Amniotic stem cell (primary cell): ENCODE measurements at places on chromosomes 6 and 20.

DNA sequence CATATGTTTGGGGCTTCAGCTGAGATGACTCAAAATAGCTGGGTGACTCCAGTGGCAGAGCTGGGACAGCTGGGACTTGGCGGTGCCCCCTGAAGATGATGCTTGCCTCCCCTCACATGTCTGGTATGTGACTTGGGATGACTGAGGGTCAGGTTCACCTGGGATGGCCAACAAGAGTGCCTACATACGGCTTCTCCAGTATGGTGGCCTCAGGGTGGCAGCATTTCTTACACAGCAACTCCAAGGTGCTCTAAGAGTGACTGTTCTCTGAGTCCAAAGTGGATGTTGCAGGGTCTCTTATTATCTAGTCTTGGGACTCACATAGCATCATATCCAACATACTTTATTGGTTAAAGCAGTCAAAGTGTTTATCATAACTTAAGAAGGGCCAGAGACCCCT, 87.8 kb upstream of the CENPW start:
- no peak for DNase-seq

GRCh38 chr6:3228771-3229565, 1.5 kb upstream of the TUBB2B start:
- no peak for DNase-seq

DNA sequence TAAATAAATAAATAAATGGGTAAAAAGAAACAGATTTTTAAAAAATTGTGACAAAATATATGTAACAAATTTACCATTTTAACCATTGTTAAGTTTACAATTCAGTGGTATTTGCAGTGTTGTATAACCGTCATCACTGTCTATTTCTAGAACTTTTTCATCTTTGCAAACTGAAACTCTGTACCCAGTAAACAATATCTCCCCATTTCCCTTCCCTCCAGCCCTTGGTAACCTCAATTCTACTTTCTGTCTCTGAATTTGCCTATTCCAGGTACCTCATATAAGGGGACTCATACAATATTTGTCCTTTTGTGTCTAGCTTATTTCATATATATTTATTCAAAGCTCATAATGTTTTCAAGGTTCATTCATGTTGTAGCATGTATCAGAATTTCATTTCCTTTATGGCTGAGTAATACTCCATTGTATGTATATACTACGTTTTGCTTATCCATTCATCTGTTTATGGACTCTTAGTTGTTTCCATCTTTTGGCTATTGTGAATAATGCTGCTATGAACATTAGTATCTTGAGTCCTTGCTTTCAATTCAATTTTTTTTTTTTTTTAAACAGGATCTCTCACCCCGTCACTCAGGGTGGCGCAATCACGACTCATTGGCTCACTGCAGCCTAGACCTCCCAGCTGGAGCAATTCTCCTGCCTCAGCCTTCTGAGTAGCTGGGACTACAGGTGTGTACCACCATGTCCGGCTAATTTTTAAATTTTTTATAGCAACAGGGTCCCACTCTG, 8.9 kb downstream of the MANBAL start:
- DNase-seq: no peak

- DNase-seq: no peak
Observed at GRCh38 chr6:25481267-25481666, 170.7 kb upstream of the SCGN start.

- no peak for DNase-seq
Observed at GRCh38 chr20:39049148-39049547, 87.0 kb downstream of the DHX35 start.

- DNase-seq: no peak
Observed at GRCh38 chr6:12528581-12529363, 187.8 kb upstream of the PHACTR1 start.

DNA sequence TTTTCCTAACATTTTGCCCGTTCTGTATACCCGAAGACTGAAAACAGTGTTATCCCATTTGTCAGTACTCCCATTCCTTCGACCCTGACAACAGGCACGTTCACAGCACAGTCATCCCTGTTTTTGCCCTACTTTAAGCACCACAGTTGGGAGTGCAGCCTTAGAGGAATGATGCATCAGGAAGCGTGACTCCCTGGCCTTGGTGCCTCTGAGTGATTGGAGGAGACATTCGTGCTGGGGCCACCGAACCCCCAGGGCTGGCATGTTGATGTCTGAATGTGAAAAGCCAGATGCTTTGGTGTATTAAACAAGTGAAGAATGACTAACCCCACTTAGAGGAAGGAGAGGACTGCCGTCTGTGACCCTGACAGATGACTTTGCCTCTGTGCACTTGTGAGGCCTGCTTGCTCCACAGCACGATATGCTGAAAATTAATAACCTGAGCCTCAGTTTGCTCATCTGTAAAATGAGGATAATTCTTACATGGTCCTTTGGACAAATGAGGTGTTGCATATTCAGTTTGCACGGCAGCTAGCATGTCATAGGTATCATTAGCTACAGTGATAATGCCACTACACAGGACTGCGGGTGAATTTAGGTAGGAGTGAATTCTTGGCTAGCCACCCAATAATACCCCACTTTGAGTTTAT, 36.0 kb downstream of the STK35 start:
- DNase-seq: peak; percentile 46

- no peak for DNase-seq
Observed at GRCh38 chr6:134340179-134340975, 22.5 kb upstream of the SGK1 start.

DNA sequence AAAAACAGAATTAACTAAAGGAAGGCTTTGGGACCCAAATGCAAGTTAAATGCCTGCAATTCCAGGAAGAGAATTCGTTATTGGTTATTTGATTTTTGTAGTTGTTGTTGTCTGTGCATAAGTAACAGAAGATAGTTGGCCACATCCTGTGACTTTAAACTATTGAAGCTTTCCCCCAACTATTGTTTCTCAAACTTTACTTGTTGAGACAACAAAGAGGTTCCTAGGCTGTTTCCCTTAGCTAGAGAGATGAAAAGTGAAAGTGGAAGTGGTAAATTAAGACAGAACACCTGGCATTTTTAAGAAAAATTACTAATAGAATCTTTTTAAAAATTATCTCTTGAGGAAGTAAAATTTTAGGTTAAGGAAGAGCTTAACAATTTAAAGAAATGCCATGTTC, 525.2 kb downstream of the PKHD1 start:
- no peak for DNase-seq

GRCh38 chr6:144330017-144330987, 45.2 kb downstream of the UTRN start:
- DNase-seq: no peak

DNA sequence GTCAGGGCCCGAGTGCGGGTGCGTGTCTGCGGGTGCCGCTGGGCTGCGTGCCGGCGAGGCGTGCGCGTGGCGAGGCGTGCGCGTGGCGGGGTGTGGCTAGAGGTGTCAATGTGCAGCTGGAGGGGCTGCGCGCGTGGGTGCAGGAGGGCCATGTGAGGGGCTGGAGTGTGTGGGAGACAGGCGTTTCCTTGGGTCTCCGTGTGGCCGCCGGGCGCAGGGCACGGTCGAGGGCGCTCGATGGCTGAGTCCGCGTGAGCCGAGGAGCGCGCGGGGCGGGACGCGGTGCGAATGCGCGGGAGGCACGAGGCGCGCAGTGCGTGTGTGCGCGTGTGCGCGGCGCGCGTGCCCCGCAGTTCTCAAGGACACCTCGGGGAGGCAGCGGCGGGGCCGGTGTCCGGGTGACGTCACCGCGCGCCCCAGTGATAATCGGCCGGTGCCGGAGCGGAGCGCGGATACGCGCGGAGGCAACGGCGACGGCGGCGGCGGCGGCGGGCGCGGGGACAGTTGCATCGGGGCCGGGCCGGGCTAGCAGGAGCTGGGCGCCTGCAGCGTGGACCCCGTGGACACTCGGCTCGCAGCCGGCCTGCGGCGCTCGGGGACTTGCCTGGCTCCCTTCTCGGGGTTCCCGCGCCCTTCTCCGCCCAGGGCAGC, 38.7 kb downstream of the YTHDF1 start:
- DNase-seq: no peak

DNA sequence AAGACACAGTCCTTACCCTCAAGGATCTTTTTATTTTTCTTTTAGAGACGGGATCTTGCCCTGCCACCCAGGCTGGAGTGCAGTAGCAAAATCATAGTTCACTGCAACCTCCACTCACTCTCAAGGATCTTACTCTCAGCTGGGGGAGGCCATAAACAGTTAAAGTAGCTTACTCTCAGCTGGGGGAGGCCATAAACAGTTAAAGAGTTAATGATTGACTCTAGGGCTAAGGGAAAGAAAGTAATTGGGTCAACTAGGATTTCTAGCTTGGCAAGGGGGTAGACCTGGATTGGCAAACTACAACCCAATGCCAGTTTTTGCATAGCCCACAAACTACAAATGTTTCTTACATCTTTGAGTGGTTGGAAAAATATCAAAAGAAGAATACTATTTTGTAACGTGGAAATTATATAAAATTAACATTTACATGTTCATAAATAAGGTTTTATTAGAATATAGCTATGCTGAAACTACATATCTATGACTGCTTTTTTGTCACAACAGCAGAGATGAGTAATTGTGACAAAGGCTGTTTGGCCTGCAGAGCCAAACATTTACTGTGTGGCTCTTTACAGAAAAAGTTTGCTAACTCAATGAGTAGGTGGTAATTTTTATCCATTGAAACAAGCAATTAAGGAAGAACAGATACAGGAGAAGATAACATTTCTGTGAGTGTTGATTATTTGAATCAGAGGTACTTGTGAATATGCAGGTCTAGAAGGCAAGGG, 46.4 kb downstream of the PTPRA start:
- no peak for DNase-seq

- no peak for DNase-seq
Observed at GRCh38 chr6:39934131-39934757, at the start of gene MOCS1. Gene MOCS1 (minus strand): TSS chr6:39934462. CDS start chr6:39934417, 45 bp downstream.

GRCh38 chr6:73985891-73986290, 289.9 kb downstream of the CD109 start:
- no peak for DNase-seq

- DNase-seq: no peak
Observed at GRCh38 chr6:131588643-131589042, 15.6 kb downstream of the ARG1 start.

GRCh38 chr6:168884646-168885086, 369.0 kb downstream of the THBS2 start:
- no peak for DNase-seq

GRCh38 chr20:14385176-14385740, 47.8 kb upstream of the FLRT3 start:
- DNase-seq: no peak

DNA sequence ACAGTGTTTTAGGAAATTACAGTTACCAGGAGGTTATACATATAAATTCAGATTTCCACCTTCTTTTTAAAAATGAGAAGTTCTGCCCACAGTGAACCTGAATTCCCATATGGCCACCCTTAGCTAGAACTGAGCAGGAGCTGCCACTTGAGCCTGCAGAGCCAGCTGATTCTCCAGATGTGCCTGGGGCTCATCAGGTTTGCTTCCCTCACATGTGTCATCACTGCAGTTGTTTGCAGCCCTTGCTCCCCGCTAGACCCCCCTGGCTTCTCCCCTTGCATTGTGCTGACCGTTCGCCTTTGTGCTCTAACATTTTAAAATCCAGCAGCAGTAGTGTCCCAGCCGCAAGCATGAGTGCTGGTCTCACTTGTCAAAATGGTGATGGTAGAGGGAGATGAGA, 131.1 kb downstream of the UTRN start:
- DNase-seq: no peak

DNA sequence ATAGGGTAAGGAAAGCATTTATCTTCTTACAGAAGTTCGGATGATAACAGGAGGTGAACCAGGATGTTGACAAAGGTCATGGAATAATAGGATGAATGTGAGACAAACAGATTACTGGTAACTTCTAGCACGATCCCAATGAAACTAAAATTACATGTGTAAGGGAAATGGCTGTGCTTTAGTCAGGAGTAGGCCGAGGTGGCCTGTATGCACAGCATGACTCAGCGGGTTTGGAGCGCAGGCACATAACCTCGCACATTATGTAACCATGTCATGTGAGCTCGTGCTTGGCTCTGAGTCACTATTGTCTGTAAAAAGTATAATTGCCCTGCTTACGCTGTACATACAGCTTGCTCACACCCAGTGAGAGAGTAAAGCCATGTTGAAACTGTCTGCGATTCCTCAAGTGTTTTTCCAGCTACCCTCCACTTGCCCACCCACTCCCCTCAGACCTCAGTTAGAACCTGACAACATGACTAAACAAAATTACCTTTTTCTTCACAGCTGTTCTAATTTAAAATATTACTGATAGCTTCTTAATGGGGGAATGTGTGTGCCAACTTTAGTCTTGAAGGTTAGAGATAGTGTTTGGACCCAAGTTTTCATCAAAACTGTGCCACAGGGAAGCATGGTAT, 8.2 kb downstream of the CYB5R4 start:
- DNase-seq: peak; percentile 27

- DNase-seq: no peak
Observed at GRCh38 chr6:119066517-119066916, 11.9 kb downstream of the FAM184A start.

DNA sequence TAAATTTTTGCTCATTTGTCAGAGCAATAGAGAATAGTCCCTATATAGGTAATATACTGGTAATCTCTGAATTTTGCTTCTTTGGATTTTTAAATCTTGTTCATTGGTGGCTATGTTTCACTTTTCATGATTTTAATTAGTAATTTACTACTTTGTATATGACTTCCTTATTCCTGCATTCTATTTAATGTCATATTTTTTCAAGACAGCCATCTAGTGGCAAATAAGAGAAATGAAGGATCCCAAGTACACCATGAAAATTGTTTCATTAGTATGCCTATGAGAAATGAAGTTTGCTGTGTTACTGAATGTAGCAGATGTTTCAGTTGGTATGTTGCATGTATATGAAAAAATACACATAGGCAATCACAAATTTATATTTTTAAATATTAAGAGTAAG, 82.4 kb downstream of the ZNF292 start:
- DNase-seq: no peak

- DNase-seq: no peak
Observed at GRCh38 chr6:130964808-130965604, 98.0 kb downstream of the EPB41L2 start.

GRCh38 chr6:78861509-78861908, 5.8 kb upstream of the IRAK1BP1 start:
- DNase-seq: no peak

- DNase-seq: no peak
Observed at GRCh38 chr6:116349216-116349615, 21.5 kb upstream of the DSE start.

DNA sequence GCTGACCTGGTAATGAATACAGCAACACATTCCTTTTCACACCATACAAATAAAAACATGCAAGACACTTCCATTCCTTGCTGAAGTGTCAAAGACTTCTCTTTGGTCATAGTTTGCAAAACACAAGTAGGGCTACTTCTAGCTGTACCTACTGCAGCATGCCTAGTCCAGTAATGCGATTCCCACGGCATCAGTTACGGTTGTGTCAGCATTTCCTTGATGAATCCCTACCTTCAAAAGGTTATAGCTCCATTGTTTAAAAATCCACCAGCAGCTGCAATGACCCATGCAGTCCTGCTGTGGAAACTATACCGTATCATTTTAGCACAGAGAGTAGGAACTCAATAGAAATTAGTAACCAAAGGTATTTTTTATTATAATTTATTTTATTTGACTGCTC, 1371.5 kb downstream of the EPHA7 start:
- no peak for DNase-seq

- no peak for DNase-seq
Observed at GRCh38 chr6:160170018-160170680, 48.5 kb downstream of the SLC22A1 start.

GRCh38 chr20:825710-826421, 7.6 kb upstream of the FAM110A start:
- DNase-seq: no peak
